ENCODE measurements at places on chromosomes 3 and 15. TPM values are rescaled to one million over a fixed set of nuclear protein-coding genes. Genes with fewer than 3 reads are reported as not detected.

Gene A4GNT
- total RNA-seq = not detected

Gene SNX22
- total RNA-seq = 0.39 TPM

Gene LTF
- total RNA-seq = 3.1 TPM

Gene NR2E3
- total RNA-seq = not detected

Gene AGBL1
- total RNA-seq = not detected

Gene TRH
- total RNA-seq = not detected

Gene GASK1A
- total RNA-seq = not detected

Gene SCN5A
- total RNA-seq = 5.5 TPM

Gene CLDN1
- 11.3 TPM for total RNA-seq

Gene PIERCE2
- total RNA-seq = 1.5 TPM

Gene CELSR3
- total RNA-seq = 0.39 TPM

Gene SLC22A14
- not detected for total RNA-seq

Gene HTR3E
- not detected for total RNA-seq

Gene TM6SF1
- total RNA-seq = 20.3 TPM

Gene LRRC3B
- not detected for total RNA-seq

Gene HRG
- not detected for total RNA-seq

Gene CHRM5
- total RNA-seq = not detected

Gene THRB
- total RNA-seq = 0.39 TPM

Gene FILIP1L
- 39.2 TPM for total RNA-seq

All from mammary microvascular endothelial cell (primary cell).